ENCODE measurements at places on chromosomes 12 and 14. TPM values are rescaled to one million over a fixed set of nuclear protein-coding genes. Genes with fewer than 3 reads are reported as not detected.
A peak's percentile ranks its signal among the peaks of the same experiment; 100 is the strongest.

The GALNT16 gene
- 13.1 TPM for total RNA-seq

DNA sequence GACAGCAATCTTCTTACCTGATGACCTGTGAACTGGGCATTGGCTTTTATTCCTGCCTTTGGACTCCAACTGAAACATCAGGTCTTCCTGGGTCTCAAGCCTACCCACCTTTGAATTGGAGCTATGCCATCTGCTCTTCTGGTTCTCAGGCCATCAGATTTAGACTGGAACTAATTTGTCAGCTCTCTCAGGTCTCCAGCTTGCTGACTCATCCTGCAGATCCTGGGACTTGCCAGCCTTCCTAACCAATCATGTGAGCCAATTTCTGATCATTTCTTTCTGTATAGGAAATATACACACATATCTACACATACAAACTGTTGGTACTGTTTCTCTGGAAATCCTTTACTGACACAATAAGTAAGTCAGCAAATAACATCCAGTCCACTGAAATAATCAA, 65.3 kb upstream of the TSPAN8 start:
- no peak overlapping the region for H3K27ac ChIP-seq
- H3K4me3 ChIP-seq: no peak overlapping the region
- no peaks in the 10 kb centered on the region for H3K36me3 ChIP-seq
- no peak for DNase-seq
- no peaks in the 10 kb centered on the region for H3K4me1 ChIP-seq

The ENDOU gene
- total RNA-seq: 0.91 TPM

The NKX2-1 gene
- not detected for total RNA-seq

The ACRBP gene
- total RNA-seq: 3.4 TPM

- no peak for DNase-seq
- no peaks in the 10 kb centered on the region for H3K4me1 ChIP-seq
- H3K4me3 ChIP-seq: no peak overlapping the region
Measured at GRCh38 chr12:28253161-28253641, 62.9 kb downstream of the CCDC91 start.

The LBHD2 gene
- not detected for total RNA-seq

- peak overlapping the region; percentile 53 for H3K27ac ChIP-seq
- no peak for DNase-seq
- no peak overlapping the region for H3K4me3 ChIP-seq
- H3K4me1 ChIP-seq: peaks cover 16% of the 10 kb centered on the region
- no peaks in the 10 kb centered on the region for H3K27me3 ChIP-seq
- no peaks in the 10 kb centered on the region for H3K36me3 ChIP-seq
Measured at GRCh38 chr14:95490138-95490509, 26.3 kb downstream of the SYNE3 start.

The BATF gene
- 3.7 TPM for total RNA-seq

The SYNE2 gene
- 461 TPM for total RNA-seq
